ENCODE measurements at places on chromosomes 7 and 10.

- no peak for DNase-seq
These were observed 63.1 kb downstream of the IKZF1 start for GRCh38 chr7:50367570-50367969.

GRCh38 chr10:14623931-14624330, 150.8 kb downstream of the FAM107B start:
- no peak for DNase-seq

DNA sequence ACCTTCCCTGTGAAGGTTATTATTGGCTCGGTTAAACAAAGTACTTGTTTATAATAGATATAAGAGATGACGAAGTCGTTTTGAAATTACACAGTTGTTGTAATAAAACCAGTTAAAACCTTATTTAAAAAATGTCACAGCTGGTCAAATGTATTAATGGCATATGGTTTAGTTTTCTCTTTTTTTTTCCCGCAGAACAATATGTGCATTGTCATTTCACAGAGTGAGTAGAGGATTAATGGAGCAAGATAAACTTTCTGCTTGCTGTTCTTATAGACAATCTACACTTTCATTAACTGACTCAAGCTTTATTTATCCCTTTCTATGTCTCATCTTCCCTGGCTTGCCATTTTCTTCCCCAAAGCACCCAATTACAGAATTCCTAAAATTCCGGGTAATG, 404.3 kb upstream of the NPVF start:
- DNase-seq = no peak

DNA sequence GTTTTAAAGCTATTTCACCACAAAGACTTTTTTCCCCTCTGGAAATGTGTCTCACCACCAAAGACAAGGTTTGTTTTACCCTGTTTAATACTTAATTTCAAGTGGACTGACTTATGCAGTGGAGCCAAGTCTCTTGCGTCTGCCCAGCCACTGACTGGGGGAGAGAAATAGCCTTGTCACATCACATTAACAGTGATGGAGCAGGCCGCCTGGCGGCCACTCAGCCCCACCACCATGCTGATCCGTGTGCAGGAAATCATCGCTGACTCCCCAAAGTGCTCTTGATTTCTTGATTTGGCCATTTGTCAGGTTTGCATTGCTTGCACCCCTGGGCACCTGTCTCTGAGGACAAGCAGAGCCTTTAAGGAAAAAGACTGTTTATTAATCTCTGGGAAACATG, 334.1 kb downstream of the GLRX3 start:
- no peak for DNase-seq
